Erythroblast (primary cell): ENCODE measurements at places on chromosomes 6 and 20.

DNA sequence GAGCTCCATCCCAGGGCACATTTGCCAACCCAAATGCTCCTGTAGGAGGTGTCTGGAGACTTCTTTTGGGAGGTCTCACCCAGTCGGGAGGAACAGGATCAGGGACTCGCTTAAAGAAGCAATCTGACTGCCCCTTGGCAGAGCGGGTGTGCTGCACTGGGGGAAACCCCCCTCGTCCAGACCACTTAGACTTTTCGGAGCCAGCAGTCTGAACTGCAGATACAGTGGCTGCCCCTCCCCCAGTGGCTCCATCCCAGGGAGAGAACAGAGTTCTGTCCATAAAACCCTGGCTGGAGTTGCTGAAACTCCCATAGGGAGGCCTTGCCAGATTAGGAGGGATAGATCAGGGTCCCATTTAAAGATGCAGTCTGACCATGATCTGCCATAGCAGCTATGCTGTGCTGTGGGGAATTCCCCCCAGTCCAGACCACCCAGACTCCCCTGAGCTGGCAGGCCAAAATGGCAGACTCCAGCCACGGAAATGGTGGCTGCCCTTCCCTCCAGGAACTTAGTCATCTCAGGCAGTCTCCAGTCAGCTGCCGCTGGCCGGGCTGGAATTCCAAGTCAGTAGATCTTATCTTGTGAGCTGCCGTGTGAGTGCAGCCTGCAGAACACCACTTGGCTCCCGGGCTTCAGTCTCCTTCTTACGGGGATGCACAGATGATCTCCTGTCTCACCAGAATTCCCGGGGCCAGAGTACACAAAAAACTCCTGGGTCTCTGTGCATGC lies 278.1 kb upstream of the SASH1 start:
- no peak for DNase-seq

DNA sequence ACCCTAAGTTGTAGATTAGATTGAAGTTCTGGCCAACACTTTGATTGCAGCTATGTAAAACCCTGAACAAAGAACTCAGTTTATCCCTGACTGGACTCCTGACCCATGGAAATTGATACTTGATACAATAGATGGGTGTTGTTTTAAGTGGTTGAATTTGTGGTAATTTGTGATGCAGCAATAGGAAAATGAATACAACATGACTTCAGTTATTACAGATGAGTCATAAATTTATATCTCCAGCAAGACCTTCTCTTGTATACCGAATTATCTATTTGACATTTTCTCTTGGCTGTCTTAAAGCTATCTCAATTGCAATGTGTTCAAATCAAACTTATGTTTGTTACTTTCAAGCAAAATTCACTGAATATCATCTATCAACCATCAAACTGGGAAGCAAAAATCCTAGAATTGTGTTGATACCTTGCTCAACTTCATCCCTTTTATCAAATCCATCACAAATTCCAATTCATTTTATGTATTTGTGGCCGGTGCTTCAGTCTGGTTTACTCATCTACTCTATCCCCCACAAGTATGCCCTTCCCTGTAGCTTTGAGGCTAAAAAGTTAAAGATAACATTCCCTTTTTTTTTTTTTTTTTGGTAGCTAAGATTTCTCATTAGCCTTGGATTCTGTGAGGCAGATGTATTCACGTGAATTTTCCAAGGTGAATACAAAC lies 129.4 kb upstream of the CENPW start:
- no peak for DNase-seq

GRCh38 chr20:40317156-40317790 lies 371.8 kb downstream of the MAFB start:
- no peak for DNase-seq

GRCh38 chr20:56788041-56788670 lies 159.1 kb downstream of the TFAP2C start:
- DNase-seq: no peak

DNA sequence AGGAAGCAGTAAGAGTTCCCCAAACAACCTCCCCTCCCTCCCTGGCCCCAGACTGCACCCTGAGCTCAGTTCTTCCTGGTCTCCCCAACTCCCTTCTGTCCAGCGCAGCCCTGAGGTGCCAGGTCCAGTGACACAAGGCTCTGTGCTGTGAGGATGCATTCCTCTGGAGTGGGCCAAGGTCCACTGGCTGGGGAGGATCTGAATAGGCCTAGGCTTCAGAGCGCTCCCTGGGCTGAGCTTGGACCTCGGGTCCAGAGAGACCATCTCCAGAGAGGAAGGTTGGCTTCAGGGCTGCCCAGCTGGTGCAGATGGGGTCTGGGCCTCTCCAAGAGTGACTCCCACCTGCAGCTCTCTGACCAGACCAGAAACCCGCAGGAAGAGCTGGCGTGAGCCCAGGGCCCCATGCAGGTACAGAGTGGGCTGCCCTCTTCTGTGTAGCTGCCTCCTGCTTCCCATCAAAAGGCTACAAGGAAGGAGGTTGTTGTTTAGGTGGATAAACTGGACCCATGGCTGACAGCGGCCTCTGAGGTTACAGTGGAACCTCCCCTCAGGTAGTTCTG lies 52.3 kb upstream of the MLN start:
- DNase-seq: no peak

DNA sequence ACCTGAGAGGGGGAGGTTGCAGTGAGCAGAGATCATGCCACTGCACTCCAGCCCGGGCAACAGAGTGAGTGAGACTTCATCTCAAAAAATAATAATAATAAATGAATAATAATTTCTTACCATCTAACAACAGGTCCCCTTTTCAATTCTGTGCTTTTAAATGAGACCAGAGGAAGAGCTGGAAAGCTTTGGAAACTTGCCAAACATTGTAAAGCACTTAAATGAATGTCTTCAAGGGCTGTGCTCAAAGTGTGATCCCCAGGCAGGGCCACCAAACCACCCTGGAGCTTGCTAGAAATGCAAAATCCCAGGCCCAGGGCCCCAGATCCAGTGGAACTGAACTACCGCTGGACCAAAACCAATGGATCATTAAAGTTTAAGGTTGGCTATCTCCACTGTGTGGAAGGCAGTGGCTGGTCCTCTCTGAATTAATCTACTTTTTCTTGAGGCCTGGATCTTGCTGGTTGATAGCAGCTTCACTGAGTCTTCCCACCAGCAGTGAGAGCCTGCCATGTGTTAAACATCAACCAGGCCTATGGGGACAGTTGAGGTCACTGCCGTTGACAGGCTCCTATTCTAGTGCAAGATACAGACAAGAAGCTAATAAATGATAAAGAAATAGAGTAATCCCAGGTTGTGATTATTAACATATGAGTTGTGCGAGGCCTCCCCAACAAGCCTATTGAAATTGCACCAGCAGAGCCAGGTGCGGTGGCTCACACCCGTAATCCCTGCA lies 23.7 kb upstream of the TFAP2C start:
- DNase-seq: peak; percentile 35

DNA sequence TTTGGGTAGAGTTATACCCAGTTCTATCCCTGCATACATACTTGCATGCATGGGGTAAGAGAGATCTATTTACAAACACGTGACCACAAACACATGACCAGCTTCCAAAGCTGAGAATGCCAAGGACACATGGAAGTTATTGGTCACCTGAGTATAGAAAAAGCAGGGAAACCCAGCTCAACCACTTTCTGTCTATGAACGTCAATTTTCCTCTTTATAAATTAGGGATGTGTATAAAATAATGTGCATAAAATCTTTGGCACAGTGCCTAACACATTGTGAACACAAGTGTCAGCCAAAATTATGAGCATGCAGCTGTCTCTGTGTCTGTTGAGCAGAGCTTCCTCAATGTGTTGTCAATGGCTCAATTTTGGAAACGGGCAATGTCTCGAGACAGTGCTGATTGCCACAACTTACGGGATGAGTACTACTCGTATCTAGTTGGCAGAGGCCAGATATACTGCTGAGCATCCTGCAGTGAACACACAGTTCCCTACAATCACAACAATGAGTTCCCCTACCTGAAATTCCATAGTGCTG lies 44.9 kb downstream of the TPD52L1 start:
- no peak for DNase-seq
